ENCODE measurements at places on chromosomes 12 and 14.

- DNase-seq = no peak
Measured at GRCh38 chr12:125272383-125272933, 207.2 kb downstream of the AACS start.

DNA sequence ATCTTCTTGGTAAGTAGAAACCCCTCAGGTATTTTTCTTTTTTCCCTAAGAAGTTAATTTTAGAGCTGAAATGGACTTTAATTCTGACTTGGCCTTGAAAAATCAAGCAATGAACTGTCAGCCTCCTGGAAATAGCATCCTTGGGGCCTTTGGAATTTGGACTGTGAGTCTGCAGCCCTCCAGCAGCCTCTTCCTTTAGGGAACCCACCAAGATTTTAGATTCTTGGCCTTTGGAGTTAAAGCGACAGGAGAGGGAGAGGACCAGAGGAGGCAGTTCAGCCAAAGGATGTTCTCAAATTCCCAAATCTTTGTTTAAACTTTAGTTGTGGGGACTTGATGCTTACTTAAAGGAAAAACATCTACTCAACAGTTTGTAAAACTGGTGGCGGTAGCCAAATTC lies 288.6 kb downstream of the AACS start:
- no peak for DNase-seq

DNA sequence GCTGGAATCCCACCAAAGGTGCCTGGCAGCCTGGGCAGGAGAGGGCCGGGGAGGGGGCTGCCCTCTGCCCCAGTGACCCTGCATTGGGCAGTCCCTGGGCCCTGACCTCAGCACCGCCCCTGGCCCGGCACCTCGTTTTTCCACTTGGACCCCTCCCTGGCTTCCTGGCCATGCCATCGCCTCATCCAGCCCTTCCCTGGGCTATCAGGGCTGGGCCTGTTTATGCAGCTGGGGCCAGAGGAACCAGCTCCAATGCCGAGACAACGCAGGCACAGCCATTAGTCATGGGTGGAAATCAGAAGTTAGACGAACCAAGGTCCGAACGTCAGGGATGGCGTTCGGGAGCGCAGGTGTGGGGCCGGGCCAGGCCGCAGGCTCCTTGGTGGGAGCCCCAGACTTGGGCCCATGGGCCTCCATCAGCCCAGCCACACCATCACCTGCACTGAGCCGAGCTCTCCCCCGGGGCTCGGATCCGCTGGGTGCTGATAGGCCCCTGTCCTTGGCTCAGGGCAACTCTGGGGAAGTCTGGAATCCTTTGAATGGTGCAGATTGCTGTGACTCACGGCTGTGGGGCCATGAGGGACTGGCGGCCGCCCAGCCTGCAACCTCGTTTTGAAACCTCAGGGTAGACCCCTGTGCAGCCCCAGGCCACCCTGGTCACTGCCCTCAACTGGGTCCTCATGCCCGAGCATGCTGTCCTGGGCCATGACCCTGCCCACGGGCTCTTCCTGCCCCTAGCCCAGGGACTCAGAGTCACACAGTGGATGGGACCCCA lies 169.4 kb downstream of the KIF26A start:
- no peak for DNase-seq

- DNase-seq = no peak
Measured at GRCh38 chr12:109883461-109883860, 3.1 kb upstream of the GLTP start.

DNA sequence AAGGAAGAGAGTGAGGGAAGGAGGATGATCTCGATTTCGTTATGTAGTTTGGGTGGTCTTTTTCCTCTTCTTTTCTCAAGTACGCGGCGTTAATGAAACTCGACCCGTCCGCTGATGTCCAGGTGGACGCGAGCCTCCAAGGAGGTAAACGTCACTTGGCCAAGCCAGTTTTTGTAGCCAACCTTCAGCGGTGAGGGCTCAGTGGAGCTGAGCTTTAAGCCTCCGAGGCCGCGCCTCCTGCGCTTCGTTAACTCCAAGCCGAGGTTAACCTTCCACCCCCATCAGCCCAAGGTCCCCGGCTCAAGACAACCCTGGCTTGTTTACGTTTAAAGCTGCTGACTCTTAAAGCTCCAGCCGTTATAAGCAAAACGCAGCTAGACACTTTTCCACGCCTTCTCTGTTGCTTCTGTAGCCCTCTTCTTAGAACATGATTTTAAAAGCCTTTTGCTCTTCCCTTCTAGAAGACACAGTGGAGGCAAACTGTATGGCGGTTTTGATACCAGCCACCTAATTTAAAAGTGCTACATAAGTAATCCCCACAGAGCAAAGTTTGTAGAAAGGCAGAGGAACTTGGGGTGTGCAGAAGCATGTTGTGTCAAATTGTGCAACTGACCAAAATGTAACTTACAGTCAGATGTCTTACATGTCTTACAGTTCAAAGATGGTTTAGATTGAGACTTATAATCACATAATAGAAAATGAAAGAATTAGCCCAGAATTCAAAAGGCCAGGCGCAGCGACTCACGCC lies 923 bp upstream of the ITPR2 start:
- peak; percentile 60 for DNase-seq

DNA sequence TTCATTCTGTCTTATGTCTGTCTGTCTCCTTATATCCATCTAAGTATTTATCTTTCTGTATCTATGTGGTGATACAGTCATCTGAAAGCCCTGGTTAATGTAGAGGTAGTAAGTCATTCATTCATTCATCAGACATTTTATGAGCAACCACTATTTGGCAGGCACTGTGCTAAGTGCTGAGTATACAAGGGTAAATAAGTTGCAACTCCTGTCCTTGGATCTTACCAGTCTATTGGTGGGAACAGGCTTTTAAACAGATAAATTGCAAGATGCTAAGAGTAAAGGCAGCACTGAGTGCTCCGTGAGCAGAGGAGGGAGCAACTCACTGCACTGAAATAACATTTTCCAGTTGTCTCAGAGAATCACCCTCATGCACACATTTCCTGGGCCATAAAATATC lies 68.6 kb downstream of the TMEM30B start:
- DNase-seq = no peak

GRCh38 chr14:93970585-93970964 lies 5.8 kb downstream of the ASB2 start:
- peak; percentile 75 for DNase-seq

DNA sequence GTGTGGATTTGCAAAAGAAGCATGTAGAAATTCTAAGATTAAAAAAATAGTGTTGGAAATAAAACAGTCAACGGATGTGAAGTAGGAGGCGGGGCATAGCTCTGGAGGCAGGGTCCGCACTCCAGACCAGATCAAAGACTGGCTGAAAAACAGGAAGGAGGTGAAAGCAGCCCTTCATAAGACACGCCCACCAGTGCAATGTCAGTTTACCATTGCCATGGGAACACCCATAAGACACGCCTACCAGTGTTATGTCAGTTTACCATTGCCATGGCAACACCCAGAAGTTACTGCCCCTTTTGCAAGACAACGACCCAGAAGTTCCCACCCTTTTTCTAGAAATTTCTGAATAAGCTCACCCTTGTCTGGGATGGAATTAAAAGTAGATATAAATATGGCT lies 87.1 kb downstream of the FZD10 start:
- no peak for DNase-seq

GRCh38 chr12:1384910-1385309 lies 209.5 kb downstream of the FBXL14 start:
- no peak for DNase-seq

GRCh38 chr14:90003526-90004307 lies 48.0 kb downstream of the TDP1 start:
- no peak for DNase-seq

GRCh38 chr12:129127771-129128170 lies 274.5 kb downstream of the GLT1D1 start:
- DNase-seq = no peak

GRCh38 chr14:54354096-54354495 lies 42.7 kb upstream of the CDKN3 start:
- no peak for DNase-seq

- DNase-seq = peak; percentile 46
Measured at GRCh38 chr12:614411-614970, 48.8 kb downstream of the NINJ2 start.

GRCh38 chr12:115118177-115118724 lies 434.3 kb upstream of the TBX3 start:
- no peak for DNase-seq

GRCh38 chr14:93156693-93157369 lies 27.9 kb downstream of the MOAP1 start:
- no peak for DNase-seq

DNA sequence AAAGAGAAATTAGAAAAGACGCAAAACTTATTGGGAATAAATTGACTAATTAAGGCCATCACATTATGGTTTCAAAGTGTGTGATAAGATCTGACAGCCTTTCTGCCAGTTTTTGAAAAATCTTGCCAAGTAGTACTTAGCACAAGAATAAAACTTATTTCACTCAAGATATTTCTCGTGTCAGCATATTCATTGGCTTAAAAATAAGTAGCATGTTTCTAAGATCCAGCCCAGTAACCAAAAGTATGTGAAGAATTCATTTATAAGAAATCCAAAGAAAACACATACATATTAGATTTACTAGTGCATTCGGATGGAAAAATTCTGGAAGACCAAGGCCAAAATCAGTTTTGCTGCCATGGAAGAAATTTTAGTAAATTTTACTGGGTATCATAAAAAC lies 1135.0 kb downstream of the GALC start:
- DNase-seq = no peak

DNA sequence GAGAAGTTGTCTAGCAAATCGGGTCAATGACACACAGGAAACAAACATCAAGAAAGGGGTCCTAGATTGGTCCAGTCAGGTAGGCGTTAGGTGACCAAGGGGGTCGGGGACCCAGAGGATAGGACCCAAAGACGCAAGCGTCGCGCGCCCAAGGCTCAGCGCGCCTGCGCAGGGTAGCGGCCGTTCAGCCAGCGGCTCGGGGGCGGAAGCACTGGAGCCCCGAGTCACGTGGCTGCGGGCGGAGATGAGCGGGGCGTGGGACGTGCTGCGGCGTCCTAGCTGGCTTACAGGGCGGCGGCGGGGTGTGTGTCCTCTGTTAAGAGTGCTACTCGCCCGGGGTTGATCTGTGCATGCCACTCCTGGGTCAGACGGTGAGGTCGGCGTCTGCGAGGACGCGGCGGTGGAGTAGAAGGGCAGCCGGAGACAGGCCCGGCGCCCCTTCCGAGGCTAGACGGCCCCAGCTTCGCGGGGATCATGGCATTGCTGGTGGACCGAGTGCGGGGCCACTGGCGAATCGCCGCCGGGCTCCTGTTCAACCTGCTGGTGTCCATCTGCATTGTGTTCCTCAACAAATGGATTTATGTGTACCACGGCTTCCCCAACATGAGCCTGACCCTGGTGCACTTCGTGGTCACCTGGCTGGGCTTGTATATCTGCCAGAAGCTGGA lies at the start of gene SLC35E3:
Gene SLC35E3, plus strand, starts transcription at position 273 of the 668 bp plus-strand sequence. Its CDS starts 202 bp downstream, at position 475.
- peak; percentile 96 for DNase-seq

GRCh38 chr14:96224480-96225096 lies 19.9 kb downstream of the BDKRB2 start:
- no peak for DNase-seq

GRCh38 chr14:22848351-22849164 lies 12.2 kb downstream of the MMP14 start:
- DNase-seq = no peak

DNA sequence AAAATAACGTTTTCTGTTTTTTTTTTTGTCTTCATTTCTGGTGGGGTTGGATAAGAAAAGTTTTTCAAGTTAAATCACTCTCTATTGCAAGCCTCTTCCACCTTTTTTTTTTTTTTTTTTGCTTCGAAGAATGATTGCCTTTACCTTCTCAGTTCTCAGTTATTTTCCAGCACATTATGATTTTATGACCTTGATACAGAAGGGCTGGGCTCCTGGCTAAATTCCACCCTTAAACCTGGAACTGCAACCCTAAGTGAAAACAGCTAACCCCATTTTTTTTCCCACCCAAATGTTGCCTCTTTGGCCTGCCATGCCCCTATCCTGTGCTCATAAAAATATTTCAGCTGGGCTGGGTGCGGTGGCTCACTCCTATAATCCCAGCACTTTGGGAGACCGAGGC lies 31.4 kb downstream of the PSEN1 start:
- DNase-seq = no peak

GRCh38 chr14:91681118-91681517 lies 50.8 kb downstream of the CATSPERB start:
- no peak for DNase-seq

DNA sequence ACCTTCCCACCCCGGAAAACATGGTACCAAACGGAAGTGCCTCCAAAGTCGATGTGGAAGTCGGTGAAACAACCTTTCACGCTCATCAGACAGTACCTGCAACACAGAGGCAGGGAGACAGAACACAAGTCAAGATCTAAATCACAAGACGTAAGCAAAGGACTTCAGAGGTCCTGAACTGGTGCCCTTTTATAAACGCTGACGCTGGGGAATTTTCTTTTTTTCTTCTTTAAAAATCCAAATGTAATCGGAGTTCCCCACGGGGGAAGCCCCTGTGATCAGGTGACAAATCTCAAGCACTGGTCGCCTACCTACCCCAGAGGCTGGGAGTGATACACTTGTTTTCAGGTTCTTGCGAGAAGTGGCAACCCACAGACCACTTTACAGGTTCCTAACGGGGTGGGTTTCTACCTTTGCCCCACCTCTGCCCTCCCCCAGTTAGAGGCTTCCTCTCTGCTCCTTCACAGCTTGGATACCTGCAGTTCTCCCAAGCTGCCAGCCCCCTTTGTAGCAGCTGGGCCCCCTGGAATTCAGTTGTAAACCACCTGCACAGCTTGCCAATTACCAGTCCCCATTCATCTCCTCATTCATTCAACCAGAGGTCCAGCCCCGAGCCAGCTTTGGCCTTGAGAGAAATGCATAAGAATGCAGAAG lies 46.2 kb downstream of the KDM2B start:
- peak; percentile 51 for DNase-seq

- DNase-seq = no peak
Measured at GRCh38 chr12:57934819-57935218, 6.5 kb upstream of the ATP23 start.

DNA sequence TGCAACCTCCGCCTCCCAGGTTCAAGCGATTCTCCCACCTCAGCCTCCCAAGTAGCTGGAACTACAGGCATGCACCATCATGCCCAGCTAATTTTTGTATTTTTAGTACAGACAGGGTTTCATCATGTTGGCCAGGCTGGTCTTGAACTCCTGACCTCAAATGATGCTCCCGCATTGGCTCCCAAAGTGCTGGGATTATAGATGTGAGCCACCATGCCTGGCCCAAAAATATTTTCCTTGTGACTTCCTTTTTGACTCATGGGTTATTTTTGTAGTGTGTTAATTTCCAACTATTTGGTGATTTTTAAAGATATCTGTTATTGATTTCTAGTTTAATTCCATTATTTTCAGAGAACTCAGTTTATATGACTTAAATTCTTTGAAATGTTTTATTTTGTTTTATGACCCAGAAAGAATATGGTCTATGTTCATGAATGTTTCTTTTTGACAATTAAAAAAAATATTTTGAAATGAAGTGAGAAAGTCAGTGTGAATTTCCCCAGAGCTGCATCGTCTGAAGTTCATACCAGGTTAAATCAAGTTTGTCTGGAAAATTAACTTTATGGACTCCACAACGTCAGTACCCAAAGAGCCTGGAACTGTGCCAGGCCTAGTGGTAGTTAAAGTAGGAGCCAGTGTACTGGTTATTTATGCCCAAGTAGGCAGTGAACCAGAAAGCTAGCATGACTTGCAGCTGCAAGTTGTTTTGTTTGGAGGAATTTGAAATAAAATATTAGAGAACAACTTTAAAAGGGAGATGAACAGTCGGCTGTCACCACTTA lies 2.8 kb upstream of the CDKL1 start:
- no peak for DNase-seq

GRCh38 chr14:68250927-68251768 lies 431.6 kb downstream of the RAD51B start:
- DNase-seq = no peak

Data from activated CD8-positive, alpha-beta T cell treated with anti-CD3 and anti-CD28 coated beads, Interleukin-2, amount 10 ng/mL, durations not matched to agents 7 days and 5 days (primary cell).